A549 treated with Hydrocortisone at 1 μM for 4 hours (cell line): ENCODE measurements at places on chromosomes 7 and 10. TPM values are rescaled to one million over a fixed set of nuclear protein-coding genes. Genes with fewer than 3 reads are reported as not detected.

BAG3 gene
- total RNA-seq: 230 to 264 TPM (median 258 TPM) in 5 replicates

ADRB1 gene
- total RNA-seq: 1.1 to 1.4 TPM (median 1.2 TPM) in 5 replicates

SPDYE2 gene
- total RNA-seq: 0.05 TPM in 1 of 5 replicates, not detected in the others

LIPF gene
- total RNA-seq: 0.06 TPM in 1 of 5 replicates, not detected in the others

WEE2 gene
- total RNA-seq: not detected in 5 replicates

UNCX gene
- total RNA-seq: 0.05 to 0.08 TPM (median 0.07 TPM) in 3 of 5 replicates, not detected in the others

CFAP43 gene
- 0.10 to 0.25 TPM (median 0.21 TPM) in 4 of 5 replicates, not detected in the other for total RNA-seq

DPP6 gene
- total RNA-seq: not detected in 5 replicates

PRLHR gene
- total RNA-seq: not detected in 5 replicates

COL26A1 gene
- 0.41 to 0.67 TPM (median 0.59 TPM) in 5 replicates for total RNA-seq

NT5C2 gene
- 65.9 to 87.0 TPM (median 71.2 TPM) in 5 replicates for total RNA-seq

BHLHA15 gene
- total RNA-seq: 0.50 to 0.86 TPM (median 0.61 TPM) in 5 replicates

CYP2C9 gene
- total RNA-seq: 0.06 to 0.14 TPM (median 0.08 TPM) in 3 of 5 replicates, not detected in the others

LLCFC1 gene
- not detected in 5 replicates for total RNA-seq

LRRTM3 gene
- not detected in 5 replicates for total RNA-seq

RNF32 gene
- total RNA-seq: 1.2 to 2.2 TPM (median 1.3 TPM) in 5 replicates

CTTNBP2 gene
- total RNA-seq: 0.18 to 0.54 TPM (median 0.40 TPM) in 5 replicates

A1CF gene
- 0.01 to 0.13 TPM (median 0.05 TPM) in 3 of 5 replicates, not detected in the others for total RNA-seq

SEPTIN14 gene
- not detected in 5 replicates for total RNA-seq

OR6V1 gene
- total RNA-seq: not detected in 5 replicates

CNPY1 gene
- not detected in 5 replicates for total RNA-seq

VSTM4 gene
- 0.24 to 0.44 TPM (median 0.28 TPM) in 5 replicates for total RNA-seq

CPN1 gene
- total RNA-seq: 0.16 to 0.39 TPM (median 0.28 TPM) in 5 replicates

AZGP1 gene
- total RNA-seq: not detected in 5 replicates

KIFBP gene
- total RNA-seq: 37.7 to 53.1 TPM (median 45.7 TPM) in 5 replicates

SEMA3E gene
- 1.4 to 2.7 TPM (median 2.3 TPM) in 5 replicates for total RNA-seq

FIGNL1 gene
- 15.4 to 20.8 TPM (median 15.9 TPM) in 5 replicates for total RNA-seq

MTURN gene
- 4.5 to 6.6 TPM (median 6.1 TPM) in 5 replicates for total RNA-seq

MGAM2 gene
- 0.01 TPM in 2 of 5 replicates, not detected in the others for total RNA-seq

SVOPL gene
- total RNA-seq: not detected in 5 replicates

NRP1 gene
- total RNA-seq: 52.6 to 95.2 TPM (median 64.3 TPM) in 5 replicates

IFIT1B gene
- not detected in 5 replicates for total RNA-seq

NPC1L1 gene
- 0.05 to 0.11 TPM (median 0.08 TPM) in 5 replicates for total RNA-seq

ZNF804B gene
- not detected in 5 replicates for total RNA-seq

MRLN gene
- total RNA-seq: not detected in 5 replicates

DDIT4 gene
- total RNA-seq: 325 to 408 TPM (median 405 TPM) in 5 replicates

FXYD4 gene
- not detected in 5 replicates for total RNA-seq
